Calu3 (cell line): ENCODE measurements at places on chromosomes 7 and 10. TPM values are rescaled to one million over a fixed set of nuclear protein-coding genes. Genes with fewer than 3 reads are reported as not detected.

- H3K27ac ChIP-seq, result no peak overlapping the region
- no peaks in the 10 kb centered on the region for H3K4me1 ChIP-seq
- no peak for DNase-seq
Measured at GRCh38 chr7:22635349-22635748, 91.7 kb upstream of the IL6 start.

GRCh38 chr7:145909991-145910513 lies 206.5 kb upstream of the CNTNAP2 start:
- H3K36me3 ChIP-seq, result no peaks in the 10 kb centered on the region
- H3K27me3 ChIP-seq, result no peaks in the 10 kb centered on the region
- DNase-seq, result no peak
- H3K4me1 ChIP-seq, result no peaks in the 10 kb centered on the region
- no peak overlapping the region for H3K4me3 ChIP-seq
- H3K27ac ChIP-seq, result no peak overlapping the region

GRCh38 chr10:114328874-114329273 lies 75.4 kb downstream of the AFAP1L2 start:
- peaks cover 3% of the 10 kb centered on the region for H3K27me3 ChIP-seq
- no peaks in the 10 kb centered on the region for H3K4me1 ChIP-seq
- H3K4me3 ChIP-seq, result no peak overlapping the region
- H3K27ac ChIP-seq, result no peak overlapping the region
- H3K36me3 ChIP-seq, result no peaks in the 10 kb centered on the region

DNA sequence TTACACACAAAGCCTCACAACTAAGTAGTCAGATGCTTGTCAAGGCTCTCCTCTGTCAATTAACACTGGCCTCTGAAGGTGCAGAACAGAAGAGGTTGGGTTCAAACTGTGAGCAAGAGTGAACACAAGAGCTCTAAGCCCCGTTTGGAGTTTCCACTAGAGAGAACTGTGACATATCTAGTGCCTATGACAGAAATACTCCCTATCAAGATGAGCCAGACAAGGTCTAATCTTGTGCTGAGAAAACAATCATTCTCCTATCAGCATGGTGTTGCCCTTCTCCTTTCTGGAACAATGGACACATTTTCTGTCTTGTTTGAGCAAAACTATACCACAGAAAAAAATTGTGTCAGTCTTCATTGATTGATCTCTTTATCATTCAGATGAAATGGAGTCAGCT lies 62.4 kb upstream of the CCDC71L start:
- peaks cover 25% of the 10 kb centered on the region for H3K4me1 ChIP-seq
- no peak overlapping the region for H3K4me3 ChIP-seq
- DNase-seq, result no peak
- no peaks in the 10 kb centered on the region for H3K27me3 ChIP-seq
- no peaks in the 10 kb centered on the region for H3K36me3 ChIP-seq

The MYO3A gene
- total RNA-seq, result 0.14 TPM in 1 of 2 replicates, not detected in the other

The LBX1 gene
- total RNA-seq, result not detected in 2 replicates

The SPDYE5 gene
- not detected in 2 replicates for total RNA-seq
